ENCODE measurements at places on chromosomes 2 and 18.

GRCh38 chr18:48105317-48105716 is 174.9 kb upstream of the SMAD2 start:
- no peak for DNase-seq

GRCh38 chr2:19458427-19459003 is 100.1 kb upstream of the OSR1 start:
- no peak for DNase-seq

GRCh38 chr2:42970151-42970550 is 177.8 kb upstream of the HAAO start:
- DNase-seq = peak; percentile 44

DNA sequence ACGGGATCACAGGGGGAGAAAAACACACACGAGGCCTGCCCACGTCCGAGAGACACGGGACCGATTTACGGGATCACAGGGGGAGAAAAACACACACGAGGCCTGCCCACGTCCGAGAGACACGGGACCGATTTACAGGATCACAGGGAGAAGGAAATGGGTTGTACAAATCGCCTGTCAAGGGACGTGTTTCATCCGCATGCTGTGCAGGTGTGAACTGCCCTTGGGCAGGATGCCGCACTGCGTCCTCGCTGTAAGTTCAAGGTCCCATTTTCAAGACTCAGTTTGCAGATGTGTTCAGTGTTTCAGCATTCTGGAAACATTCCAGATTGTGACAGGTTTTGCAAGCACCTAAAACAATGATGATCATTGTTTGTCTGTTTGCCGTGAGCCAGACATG is 2.3 kb upstream of the KCNG2 start:
- DNase-seq = no peak

- no peak for DNase-seq
Measured at GRCh38 chr2:201798252-201798913, 8.0 kb upstream of the CDK15 start.

- no peak for DNase-seq
Measured at GRCh38 chr18:63199743-63200241, 119.8 kb downstream of the BCL2 start.

GRCh38 chr18:21949326-21950015 is 208.9 kb downstream of the MIB1 start:
- DNase-seq = no peak

- no peak for DNase-seq
Measured at GRCh38 chr2:68418855-68419254, 48.2 kb downstream of the FBXO48 start.

- DNase-seq = no peak
Measured at GRCh38 chr2:119136093-119136492, 22.5 kb downstream of the C1QL2 start.

GRCh38 chr2:63801455-63801854 is 40.2 kb upstream of the UGP2 start:
- DNase-seq = no peak

- DNase-seq = no peak
Measured at GRCh38 chr2:166651991-166652390, 157.9 kb upstream of the SCN7A start.

- DNase-seq = no peak
Measured at GRCh38 chr18:23735021-23735464, 45.8 kb downstream of the LAMA3 start.

- no peak for DNase-seq
Measured at GRCh38 chr18:38263066-38263465, 697.5 kb upstream of the CELF4 start.

DNA sequence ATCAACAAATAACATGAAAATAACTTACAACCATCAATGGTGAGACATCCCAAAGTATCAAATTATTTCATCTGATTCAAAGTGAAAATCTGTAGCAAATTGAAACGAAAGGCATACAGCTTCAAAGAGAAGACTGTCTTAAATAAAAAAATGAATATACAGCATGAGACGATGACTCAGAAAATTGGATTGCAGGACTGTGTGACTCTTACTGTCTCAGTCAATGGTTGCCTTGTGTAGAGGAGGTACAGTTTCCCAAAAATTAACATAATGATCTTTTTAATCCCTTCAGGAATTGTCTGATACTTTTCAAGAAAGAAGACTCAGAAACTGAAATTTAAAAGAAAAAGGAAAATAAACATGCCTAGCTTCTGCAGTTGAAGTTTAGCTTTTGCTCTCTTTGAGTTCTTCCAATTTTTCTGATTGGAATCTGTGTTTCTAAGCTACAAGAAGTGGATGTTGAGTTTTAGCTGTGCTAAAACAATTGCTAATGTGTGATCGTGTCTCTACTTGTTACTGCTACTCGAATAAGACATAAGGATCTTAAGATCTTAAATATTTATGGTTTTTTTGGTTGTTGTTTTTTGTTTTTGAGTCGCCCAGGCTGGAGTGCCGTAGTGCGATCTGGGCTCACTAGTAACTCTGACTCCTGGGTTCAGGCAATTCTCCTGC is 41.1 kb upstream of the EPB41L3 start:
- no peak for DNase-seq

- DNase-seq = no peak
Measured at GRCh38 chr2:153766415-153766814, 105.3 kb upstream of the GALNT13 start.

DNA sequence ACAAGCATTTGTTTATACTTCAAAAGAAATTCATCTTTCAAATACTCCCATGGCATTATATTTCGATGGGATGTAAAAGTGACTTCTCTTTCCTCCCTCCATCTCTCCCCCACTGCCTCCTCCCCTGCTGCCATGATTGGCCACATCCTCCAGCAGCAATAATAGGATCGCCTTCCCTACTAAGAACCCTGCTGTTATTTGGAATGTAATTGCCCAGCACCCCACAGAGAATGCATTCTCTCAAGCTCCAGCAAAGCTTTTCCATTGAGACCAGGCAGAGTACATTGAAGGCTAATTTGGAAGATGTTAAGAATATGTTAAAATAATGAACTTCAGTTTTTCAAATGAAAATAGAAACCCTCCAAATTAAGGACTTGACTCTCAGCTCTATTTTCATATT is 375.4 kb upstream of the ACVR2A start:
- no peak for DNase-seq

DNA sequence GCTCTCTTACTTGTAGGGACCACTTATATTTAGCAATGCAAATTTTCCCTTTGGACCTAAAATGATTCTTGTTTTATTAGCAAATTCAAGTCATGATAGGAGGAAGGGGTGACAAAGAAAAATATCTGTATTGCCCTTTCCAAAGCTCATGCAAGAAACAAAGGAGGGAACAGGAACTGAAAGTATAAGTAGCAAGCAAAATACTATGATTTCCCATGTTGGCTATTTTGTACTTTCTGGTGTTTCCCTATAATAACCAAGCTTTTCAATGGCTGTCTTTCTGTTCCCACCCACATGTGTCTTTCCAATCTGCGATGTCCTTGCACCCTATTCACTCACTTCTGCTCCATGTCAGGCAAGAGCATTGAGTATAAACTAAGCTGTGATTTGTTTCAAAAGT is 279.7 kb downstream of the RNF144A start:
- no peak for DNase-seq

GRCh38 chr2:78707776-78708386 is 317.6 kb upstream of the REG3G start:
- DNase-seq = no peak

DNA sequence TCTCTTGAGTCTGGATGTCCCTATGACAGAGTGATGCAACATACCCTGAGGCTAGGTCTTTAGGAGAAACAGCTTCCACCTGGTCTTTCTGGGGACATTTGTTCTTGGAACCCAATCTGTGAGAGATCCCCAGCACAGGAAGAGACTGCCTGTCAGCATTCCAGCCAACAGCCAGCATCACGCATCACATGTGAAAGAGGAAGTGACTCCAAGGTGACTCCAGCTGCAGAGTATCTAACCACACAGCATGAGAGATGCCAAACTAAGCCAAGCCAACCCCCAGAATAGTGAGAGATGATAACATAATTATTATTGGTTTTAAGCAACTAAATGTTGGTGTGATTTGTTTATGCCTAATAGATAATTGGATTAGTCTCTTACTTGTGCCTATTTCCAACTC is 35.7 kb downstream of the C18orf63 start:
- no peak for DNase-seq

DNA sequence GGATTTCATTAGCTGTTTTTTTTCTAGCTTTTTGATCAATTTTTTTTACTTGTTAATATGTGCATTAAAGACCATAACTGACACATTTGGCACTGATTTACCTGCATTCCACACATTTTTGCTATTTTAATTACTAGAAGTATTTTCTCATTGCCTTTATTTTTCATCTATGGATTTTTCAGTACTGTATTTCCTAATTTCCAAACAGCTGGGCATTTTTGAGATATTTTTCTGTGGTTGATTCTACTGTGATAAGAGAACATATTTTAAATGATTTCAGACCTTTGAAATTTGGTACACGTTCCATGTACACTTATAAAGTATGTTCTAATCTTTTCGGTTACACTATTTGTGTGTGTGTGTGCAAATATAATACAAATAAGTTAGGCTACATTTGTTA is 135.3 kb downstream of the PARD3B start:
- no peak for DNase-seq

- DNase-seq = no peak
Measured at GRCh38 chr2:128640166-128640844, 321.6 kb upstream of the HS6ST1 start.

DNA sequence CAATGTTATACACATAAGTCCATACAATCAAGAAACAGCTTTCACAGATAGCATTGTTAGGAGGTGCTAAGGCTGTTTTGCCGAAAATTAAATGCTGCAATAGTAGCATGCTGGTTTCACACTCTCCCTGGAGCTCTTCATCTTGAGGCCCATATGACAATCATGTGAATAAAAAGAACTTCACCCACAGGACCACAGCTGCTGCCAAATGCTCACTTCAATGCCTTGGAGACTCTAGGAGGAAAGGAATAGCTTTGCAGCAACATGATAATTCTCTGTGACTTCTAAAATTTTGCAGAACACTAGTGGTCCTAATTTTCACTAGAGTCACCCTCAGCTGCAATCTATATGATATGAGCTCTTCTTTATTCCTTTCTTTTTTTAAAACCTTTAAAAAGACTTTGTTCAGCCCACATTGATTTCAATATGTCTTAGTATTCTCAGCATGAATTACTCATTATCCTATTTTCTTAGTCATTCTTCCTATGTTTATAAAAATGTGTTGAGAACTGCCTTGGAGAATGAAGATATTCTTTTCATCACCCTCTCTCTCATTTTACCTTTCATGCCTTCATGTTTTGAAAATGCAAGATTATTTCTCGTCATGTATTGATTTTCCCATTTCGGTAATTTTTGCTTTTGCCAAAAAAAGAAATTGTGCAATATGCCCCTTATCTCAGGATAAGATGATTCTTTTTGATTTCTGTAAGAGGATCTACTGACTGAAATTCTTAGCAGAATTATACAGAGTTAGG is 108.2 kb downstream of the PDE1A start:
- no peak for DNase-seq

DNA sequence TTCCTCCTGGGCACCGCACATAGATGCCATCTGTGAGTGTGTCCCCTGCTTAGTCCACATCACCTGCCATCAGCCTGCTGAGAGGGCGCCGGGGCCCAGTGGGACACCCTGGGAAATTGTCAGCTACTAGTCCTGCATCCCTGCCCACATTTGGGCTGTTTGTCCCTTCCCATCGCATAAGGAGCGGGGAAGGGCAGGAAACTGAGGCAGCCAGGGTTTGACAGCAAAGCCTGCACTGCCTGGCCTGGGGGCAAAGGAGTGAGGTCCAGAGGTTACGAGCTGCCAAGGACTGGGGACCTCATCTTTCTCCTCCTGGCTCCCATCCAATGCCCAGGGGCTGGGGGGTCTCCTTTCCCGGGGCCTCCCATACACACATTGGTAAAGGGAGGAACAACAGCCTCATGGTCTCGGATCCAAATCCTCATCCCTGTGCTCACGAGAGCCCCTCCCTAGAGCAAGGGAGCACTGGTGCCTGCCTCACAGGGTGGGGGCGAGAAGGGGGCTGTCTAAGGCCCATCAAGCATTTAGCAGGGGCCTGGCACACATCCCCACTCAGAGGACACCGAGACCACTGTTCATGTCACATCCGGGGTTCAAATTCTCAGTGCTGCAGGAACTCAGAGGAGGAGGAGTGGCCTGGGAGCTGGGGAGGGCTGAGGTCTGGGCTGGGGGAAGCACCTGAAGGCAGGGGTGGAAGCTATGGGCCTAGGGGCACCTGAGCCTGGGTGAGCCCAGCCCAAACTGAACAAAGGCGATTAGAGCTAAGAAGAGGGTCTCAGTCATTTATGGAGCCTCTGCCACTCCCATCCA is 113.8 kb downstream of the SMAD7 start:
- DNase-seq = no peak

DNA sequence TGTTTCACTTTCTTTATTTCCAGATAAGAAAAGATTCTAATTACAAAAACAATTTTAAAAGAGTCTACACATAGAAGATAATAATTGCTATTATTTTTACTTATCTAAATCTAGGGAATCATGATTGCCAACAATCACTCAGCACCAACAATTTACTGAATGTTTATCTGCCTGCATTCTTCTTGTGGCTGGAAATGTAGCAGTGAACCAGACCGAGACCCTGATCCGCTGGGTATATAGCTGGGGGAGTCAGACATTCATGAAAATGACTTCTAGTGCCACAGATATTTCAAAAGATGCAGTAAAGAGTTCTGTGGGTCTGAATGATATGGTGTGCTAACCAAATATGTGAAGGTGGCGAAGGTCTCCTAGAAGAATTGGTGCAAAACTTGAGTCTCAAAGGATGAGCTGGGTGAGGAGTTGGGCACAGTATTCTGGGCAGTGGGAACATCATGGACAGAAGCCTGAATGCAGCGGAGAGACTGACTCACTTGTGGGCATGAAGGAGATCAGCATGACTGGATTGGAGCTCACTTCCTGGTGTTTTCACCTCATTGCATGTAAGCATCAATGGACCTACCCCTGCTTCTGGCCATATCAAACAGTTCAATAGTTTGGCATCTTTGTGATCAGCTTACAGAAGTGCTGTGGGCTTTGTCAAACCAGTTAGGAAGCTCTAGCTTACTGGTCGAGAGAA is 26.1 kb upstream of the FN1 start:
- DNase-seq = no peak

DNA sequence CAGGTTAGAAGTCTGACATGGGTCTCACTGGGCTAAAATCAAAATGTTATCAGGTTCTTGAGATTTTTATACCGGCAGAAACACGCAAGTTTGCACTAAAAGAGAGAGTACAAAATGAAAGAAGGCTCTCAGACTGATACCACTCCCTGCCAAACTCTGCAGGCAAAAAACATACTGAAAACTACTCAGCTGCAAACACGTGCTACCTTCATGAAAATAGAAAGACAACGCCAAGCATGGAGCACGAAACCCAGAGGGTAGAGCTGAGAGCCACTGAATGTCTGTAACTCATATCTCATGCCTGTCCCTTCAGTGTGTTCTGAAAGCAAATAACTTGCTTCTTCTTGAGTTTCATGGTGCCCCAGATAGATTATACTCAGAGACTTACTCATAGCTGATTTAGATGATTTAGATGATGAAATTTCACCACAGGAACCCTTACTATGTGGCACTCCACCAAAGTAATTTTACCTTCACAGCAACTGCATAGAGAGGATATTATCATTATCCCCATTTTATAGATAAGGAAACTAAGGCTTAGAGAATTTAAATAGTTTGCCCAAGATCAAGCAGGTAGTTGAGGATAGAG is 313.0 kb upstream of the SLC39A10 start:
- DNase-seq = no peak
